ENCODE measurements at places on chromosomes 5 and 9.
A peak's percentile ranks its signal among the peaks of the same experiment; 100 is the strongest.

GRCh38 chr5:106172681-106173532 is 1497.8 kb downstream of the EFNA5 start:
- DNase-seq: no peak

- peak; percentile 55 for DNase-seq
Measured at GRCh38 chr9:115524453-115525059, 406.6 kb upstream of the TNC start.

GRCh38 chr5:16225927-16226326 is 46.3 kb upstream of the MARCHF11 start:
- DNase-seq: no peak

DNA sequence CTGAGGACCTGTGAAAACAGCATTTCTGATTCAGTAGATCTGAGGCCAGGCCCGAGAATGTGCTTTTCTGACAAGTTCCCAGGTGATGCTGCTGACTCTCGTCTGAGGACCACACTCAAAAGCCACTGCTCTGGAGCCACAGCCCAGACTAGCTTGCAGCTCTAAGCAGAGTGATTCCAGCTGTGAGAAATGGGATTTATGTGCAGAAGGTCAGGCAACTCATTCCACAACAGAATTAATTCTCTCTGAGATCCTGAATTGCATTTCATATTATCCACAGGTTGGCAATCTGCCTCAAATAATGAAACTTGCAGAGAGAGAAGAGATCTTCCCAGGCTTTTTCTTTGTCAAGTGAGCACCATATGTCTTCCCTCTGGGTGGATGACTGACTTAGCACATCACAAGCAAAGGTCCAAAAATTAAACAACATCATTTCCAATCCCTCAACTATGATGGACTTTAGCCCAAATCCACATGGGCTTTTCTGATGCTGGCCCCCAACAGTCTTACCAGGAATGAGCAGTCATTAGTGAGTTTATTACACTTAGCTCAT is 140.2 kb downstream of the ALDH1A1 start:
- no peak for DNase-seq

DNA sequence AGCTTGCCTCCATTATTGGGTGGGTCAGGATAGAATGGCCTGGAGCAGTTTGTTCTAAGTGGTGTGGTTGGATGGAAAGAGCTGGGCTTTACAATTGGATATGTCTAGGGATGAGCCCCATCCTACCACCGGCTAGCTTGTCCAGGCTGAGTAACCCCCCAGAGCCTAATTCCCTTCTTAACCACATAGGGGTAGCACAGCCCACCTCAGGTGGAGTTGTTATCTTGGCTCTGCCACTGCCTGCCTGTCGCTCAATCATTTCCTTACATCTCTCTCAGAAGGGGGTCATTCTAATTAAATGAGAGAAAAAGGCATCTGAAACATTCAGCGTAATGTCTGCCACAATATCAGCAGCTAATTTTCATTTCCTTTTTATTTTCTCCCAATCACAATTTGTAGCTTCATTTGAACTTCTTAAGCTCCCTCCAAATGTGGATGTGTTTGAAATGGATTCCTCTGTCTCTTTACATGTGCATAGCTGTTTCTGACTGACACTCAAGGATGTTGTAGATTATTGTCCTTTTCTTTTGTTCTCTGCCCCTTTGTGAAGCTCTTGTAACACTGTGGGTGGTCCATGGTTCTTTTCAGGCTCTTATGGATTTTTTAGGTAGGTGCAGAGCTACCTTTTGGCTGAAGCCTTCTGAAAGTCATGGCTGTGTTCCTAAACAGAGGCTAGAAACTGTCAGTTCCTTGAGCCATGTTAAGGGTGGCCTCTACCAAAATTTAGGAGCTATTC is 383.1 kb upstream of the KLF4 start:
- no peak for DNase-seq

- no peak for DNase-seq
Measured at GRCh38 chr5:152953788-152954483, 536.5 kb upstream of the GRIA1 start.

- DNase-seq: no peak
Measured at GRCh38 chr5:65451436-65451835, 30.3 kb downstream of the ADAMTS6 start.

- peak; percentile 76 for DNase-seq
Measured at GRCh38 chr9:101514071-101514470, 19.6 kb upstream of the RNF20 start.

Measured in HCEC 1CT (cell line).